ENCODE measurements at places on chromosomes 2 and 18. TPM values are rescaled to one million over a fixed set of nuclear protein-coding genes. Genes with fewer than 3 reads are reported as not detected.

The MTLN gene
- 99.9 TPM for total RNA-seq

GRCh38 chr2:239299218-239299939 is 101.4 kb downstream of the HDAC4 start:
- DNase-seq = peak; percentile 10

The YES1 gene
- 22.8 TPM for total RNA-seq

The DQX1 gene
- not detected for total RNA-seq

The EMX1 gene
- not detected for total RNA-seq
